ENCODE measurements at places on chromosomes 12 and 14. TPM values are rescaled to one million over a fixed set of nuclear protein-coding genes. Genes with fewer than 3 reads are reported as not detected.

The KRT74 gene
- total RNA-seq: 0.87 TPM

DNA sequence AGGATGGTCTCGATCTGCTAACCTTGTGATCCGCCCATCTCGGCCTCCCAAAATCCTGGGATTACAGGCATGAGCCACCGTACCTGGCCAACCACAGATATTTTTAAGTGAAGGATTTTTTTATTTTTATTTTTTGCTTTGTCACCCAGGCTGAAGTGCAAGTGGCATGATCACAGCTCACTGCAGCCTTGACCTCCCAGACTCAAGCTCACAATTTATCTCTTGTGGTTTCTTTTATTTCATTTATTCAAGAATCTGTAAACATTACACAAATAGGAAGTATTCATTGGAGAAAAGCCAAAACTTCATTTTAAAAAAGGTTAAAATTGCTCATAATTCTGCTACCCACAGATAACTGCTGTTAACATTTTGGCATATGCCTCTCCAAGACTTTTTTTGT is 13.3 kb downstream of the MOAP1 start:
- H3K4me3 ChIP-seq: no peak overlapping the region
- DNase-seq: no peak
- H3K4me1 ChIP-seq: no peaks in the 10 kb centered on the region
- H3K27ac ChIP-seq: no peak overlapping the region
- no peaks in the 10 kb centered on the region for H3K36me3 ChIP-seq

- no peaks in the 10 kb centered on the region for H3K4me1 ChIP-seq
- no peak for DNase-seq
- H3K27me3 ChIP-seq: no peaks in the 10 kb centered on the region
- H3K36me3 ChIP-seq: no peaks in the 10 kb centered on the region
Observed at GRCh38 chr12:34298176-34298970, 276.1 kb downstream of the ALG10 start.

GRCh38 chr14:29908652-29909577 is 18.7 kb downstream of the PRKD1 start:
- no peak for DNase-seq
- H3K27ac ChIP-seq: no peak overlapping the region
- no peak overlapping the region for H3K4me3 ChIP-seq
- no peaks in the 10 kb centered on the region for H3K27me3 ChIP-seq

The PLXNC1 gene
- 96.5 TPM for total RNA-seq

DNA sequence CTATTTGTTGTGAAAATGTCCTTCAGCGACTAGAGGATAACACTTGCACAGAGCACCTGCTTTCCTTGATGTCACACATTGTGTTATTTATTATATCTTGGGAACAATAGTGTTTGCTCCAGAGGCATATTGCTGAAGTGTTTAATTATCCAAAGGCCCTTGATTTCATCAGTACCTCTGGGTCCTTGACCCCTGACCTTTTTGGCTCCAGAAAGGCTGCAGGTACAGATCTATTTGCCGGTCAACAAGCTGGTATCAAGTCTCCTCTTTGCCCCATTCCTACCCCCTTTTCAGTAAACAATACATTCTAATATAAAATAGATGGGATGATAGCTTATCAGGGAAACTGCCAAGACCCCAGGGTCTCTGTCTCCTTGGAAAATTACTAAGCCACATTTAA is 206.8 kb downstream of the DACT1 start:
- H3K27me3 ChIP-seq: no peaks in the 10 kb centered on the region

DNA sequence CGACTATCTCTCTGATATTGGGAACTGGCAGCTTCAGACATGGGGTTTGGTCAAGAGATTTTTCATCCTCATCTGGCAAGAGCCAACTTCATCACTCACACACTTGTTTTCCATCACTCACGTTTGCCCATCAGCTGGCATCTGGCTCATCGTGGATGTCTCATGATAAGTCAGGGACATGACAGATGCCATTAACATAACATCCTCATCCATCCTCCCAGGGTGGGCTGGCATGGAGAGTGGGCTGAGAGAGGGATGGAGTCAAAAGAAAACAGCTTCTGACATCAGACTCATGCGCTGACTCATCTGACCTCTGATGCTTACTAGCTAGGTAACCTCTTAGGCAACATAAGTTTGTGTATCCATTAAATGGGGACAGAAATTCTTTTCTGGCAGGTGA is 1.8 kb upstream of the VSX2 start:
- H3K27me3 ChIP-seq: peaks cover 3% of the 10 kb centered on the region
- no peak for DNase-seq
- no peak overlapping the region for H3K27ac ChIP-seq
- no peaks in the 10 kb centered on the region for H3K36me3 ChIP-seq
- no peak overlapping the region for H3K4me3 ChIP-seq

DNA sequence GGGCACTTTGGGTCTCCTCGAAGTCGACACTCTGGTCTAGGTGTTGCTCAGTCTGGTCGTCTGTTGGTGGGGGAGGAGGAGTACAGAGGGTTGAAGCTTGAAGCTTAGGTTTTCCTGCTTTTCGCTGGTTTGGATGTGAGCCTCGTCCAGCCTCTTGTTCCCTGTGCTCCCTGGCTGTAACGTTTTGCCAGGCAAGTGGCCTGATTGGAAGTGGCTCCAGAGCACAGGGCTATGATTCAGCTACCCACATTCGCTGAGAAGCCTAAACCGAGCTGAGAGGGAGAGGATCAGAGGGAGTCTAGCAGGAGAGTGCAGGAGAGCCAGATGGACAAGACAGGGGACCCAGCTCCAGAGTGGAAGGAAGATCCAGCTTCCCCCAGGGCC is 6.1 kb downstream of the HOXC10 start:
- H3K27me3 ChIP-seq: peaks cover 3% of the 10 kb centered on the region
- H3K4me3 ChIP-seq: no peak overlapping the region
- no peak overlapping the region for H3K27ac ChIP-seq
- peaks cover 21% of the 10 kb centered on the region for H3K4me1 ChIP-seq

DNA sequence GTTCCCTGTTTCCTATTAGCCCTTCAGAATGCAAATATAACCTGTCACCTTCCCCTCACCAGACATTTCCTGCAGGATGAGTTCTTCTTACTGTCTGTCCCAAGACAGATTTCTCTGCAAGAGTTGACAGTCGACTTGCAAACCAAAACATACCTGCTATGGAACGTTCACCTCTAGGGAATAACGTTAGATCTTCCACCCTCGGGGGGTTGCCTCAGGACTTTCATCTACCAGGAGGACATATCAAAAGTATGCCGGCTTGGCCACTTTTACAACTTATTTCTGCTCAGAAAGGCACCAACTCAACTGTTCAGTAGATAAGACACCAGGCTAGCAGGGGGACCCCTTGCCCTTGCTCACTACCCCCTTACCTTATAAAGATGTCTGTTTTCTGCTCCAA is 92.5 kb downstream of the DAAM1 start:
- H3K4me1 ChIP-seq: no peaks in the 10 kb centered on the region
- H3K36me3 ChIP-seq: no peaks in the 10 kb centered on the region
- no peak for DNase-seq
- H3K27ac ChIP-seq: no peak overlapping the region
- H3K4me3 ChIP-seq: no peak overlapping the region
- H3K27me3 ChIP-seq: no peaks in the 10 kb centered on the region

The KRT75 gene
- not detected for total RNA-seq

DNA sequence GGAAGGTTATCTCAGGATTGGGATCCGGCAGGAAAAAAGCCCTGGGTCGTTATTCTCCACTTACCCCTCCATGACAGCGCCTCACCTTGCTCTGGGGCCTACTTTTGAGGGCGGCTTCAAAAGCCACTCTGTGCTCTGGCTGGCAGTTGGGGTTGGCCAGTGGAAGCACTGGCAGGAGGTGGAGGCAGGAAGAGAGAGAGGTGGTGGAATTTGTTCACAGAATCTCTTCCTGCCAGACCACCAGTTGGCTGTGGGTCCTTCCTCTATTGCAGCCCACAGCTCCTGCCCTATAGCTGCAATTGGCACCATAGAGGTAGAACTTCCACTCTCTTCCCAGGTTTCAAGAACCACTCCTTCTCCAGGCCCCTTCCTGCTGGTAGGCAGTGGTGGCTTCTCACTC is 32.7 kb upstream of the SDR39U1 start:
- H3K4me1 ChIP-seq: no peaks in the 10 kb centered on the region
- H3K36me3 ChIP-seq: no peaks in the 10 kb centered on the region
- no peak overlapping the region for H3K4me3 ChIP-seq
- no peak for DNase-seq
- H3K27ac ChIP-seq: no peak overlapping the region

GRCh38 chr14:69475194-69475818 is 9.2 kb upstream of the PLEKHD1 start:
- H3K27ac ChIP-seq: no peak overlapping the region
- H3K36me3 ChIP-seq: no peaks in the 10 kb centered on the region
- H3K4me3 ChIP-seq: no peak overlapping the region

- no peak for DNase-seq
- no peaks in the 10 kb centered on the region for H3K27me3 ChIP-seq
- H3K4me3 ChIP-seq: peak overlapping the region; percentile 89
- H3K36me3 ChIP-seq: no peaks in the 10 kb centered on the region
Observed at GRCh38 chr12:71756054-71756690, 1.5 kb downstream of the RAB21 start.

DNA sequence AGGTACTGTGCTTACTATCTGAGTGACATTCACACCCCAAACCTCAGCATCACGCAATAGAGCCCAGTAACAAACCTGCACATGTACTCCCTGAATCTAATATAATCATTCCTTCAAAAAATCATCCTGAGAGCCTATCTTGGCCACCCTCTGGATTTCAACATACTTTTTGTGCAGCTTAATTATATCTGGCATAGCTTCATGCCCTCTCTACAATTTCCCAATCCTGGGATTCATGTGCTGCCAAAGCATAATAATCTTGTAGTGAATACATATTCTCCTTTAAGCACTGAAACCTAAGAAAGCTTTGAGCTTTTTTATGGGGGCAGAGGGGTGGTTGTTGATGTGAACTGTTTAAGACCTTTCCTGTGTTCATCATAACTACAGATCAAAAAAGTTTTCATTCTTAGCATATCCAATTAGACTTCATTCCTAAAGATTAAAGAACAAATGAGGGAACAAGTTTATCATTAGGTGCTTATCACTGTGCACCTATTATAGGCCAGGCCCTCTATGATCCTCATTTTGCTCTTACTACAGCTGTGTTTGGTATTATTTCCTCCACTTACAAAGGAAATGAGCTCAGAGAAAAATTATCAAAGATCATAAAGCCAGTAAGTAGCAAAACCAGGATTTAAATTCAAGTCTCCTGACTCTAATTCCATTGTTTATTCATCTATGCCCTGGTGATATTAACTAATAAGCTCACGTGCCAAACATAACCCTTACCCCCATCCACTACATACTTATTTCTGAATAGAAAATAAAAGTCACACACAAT is 51.2 kb downstream of the SINHCAF start:
- H3K4me3 ChIP-seq: no peak overlapping the region
- no peaks in the 10 kb centered on the region for H3K27me3 ChIP-seq
- no peak for DNase-seq
- H3K36me3 ChIP-seq: no peaks in the 10 kb centered on the region
- H3K4me1 ChIP-seq: no peaks in the 10 kb centered on the region

The NRXN3 gene
- 8.0 TPM for total RNA-seq

DNA sequence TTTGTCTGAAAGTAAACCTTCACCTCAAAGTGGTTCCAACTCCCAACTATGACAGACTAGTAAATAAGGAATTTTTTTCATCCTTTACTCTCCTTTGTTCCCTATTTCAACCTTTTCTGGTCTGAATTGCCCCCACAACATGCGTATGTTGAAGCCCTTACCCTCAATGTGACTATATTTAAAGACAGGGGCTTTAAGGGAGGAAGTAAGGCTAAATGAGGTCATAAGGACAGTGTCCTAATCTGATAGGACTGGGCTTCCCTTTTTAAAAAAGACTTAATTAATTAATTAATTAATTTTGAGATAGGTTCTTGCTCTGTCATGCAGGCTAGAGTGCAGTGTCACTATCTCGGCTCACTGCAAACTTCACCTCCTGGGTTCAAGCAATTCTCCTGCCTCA is 86.3 kb downstream of the VCPKMT start:
- no peak overlapping the region for H3K4me3 ChIP-seq
- no peak for DNase-seq
- H3K27me3 ChIP-seq: no peaks in the 10 kb centered on the region
- H3K4me1 ChIP-seq: no peaks in the 10 kb centered on the region
- H3K36me3 ChIP-seq: no peaks in the 10 kb centered on the region

The KRT73 gene
- 0.16 TPM for total RNA-seq

- H3K27me3 ChIP-seq: no peaks in the 10 kb centered on the region
- H3K4me1 ChIP-seq: no peaks in the 10 kb centered on the region
- no peaks in the 10 kb centered on the region for H3K36me3 ChIP-seq
- H3K4me3 ChIP-seq: no peak overlapping the region
- H3K27ac ChIP-seq: no peak overlapping the region
Observed at GRCh38 chr12:132669166-132669879, 17.8 kb downstream of the POLE start.

DNA sequence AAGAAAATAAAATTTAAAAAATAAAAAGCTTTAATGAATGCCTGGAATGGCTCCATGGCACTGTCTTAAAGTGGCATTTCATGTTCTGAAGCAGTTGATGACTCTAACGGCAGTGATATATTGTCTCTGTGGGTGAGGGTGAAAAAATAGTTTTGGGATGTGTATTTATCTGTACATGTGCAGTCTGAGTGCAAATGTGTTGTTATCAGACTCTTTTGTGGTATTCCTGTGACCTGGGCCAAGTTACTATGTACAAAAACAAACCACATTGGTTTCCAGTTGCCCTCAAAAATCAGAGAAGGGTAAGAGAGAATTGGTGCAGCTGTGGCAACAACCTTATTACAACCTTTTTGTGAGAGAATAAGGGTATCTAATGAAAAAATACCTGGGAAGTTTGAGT is 81.7 kb upstream of the CCDC91 start:
- H3K4me1 ChIP-seq: no peaks in the 10 kb centered on the region
- no peak overlapping the region for H3K4me3 ChIP-seq
- no peak overlapping the region for H3K27ac ChIP-seq
- H3K36me3 ChIP-seq: no peaks in the 10 kb centered on the region

- H3K27ac ChIP-seq: peak overlapping the region; percentile 71
- peaks cover 16% of the 10 kb centered on the region for H3K4me1 ChIP-seq
- no peak overlapping the region for H3K4me3 ChIP-seq
- H3K27me3 ChIP-seq: no peaks in the 10 kb centered on the region
Observed at GRCh38 chr12:34126239-34126641, 103.9 kb downstream of the ALG10 start.

DNA sequence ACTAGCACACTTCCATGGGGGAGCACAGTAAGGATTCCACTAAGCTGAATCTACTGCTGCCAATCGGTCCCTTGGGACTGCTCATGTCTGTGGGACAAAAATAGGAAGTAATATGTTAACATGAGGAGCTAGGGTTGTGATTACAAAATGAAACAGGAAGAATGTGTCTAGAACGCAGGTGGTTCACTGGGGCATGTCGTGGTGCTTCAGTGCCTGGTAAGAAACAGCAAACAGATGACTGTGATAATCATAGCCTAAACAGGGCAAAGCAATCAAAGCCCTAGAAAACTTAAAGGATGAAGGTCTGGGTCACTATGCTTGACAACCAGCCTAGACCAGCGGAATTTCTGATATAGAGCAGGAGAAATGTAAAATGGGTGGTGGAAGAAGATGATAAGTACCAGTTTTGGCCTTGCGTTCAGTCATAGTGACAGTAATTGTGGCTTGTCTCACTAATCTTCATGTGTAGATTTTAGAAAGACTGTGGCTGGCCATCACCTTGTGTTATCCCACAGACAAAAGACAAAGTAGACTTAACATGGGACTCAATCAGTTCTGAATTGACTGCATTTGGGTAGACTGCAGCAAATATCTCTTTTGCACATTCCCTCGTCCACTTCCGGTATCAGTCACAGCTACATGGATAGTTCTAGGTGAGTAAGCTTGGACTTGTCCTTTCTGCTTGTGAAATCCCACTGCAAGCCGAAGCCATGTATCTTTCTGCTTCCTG is 51.4 kb downstream of the WASHC3 start:
- no peak overlapping the region for H3K4me3 ChIP-seq
- no peaks in the 10 kb centered on the region for H3K4me1 ChIP-seq
- H3K36me3 ChIP-seq: no peaks in the 10 kb centered on the region

The FRS2 gene
- 38.3 TPM for total RNA-seq

The ZC2HC1C gene
- 35.2 TPM for total RNA-seq
